ENCODE measurements at places on chromosomes 2 and 18.

- DNase-seq, result no peak
Measured at GRCh38 chr18:76564117-76564516, 69.1 kb upstream of the ZNF516 start.

DNA sequence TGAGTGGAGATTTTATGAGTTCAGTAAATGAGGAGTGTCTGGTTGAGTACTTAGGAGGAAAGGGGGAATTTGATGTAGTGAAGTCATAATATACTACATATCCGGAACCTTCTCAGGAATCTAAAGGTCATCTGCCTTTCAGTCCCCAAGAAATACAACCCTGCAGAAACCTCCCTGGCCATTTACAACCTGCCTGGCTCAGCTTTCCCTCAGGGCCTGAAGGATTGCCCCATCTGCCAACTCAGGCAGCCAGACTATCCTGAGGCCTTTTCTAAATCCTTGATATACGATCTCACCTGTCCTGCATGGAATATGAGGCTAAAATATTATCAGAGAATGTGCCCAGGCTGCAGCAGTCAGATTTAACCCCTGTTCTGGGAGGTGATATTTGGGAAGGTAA lies 165.4 kb upstream of the SPOPL start:
- no peak for DNase-seq

- no peak for DNase-seq
Measured at GRCh38 chr2:44974064-44974715, 32.7 kb downstream of the SIX3 start.

- DNase-seq, result no peak
Measured at GRCh38 chr2:223117533-223117932, 65.5 kb downstream of the KCNE4 start.

GRCh38 chr2:33496726-33497125 lies 20.3 kb downstream of the RASGRP3 start:
- DNase-seq, result no peak

GRCh38 chr2:27095745-27096651 lies 9.4 kb downstream of the KHK start:
- DNase-seq, result no peak

- no peak for DNase-seq
Measured at GRCh38 chr2:126482582-126483464, 173.1 kb upstream of the GYPC start.

DNA sequence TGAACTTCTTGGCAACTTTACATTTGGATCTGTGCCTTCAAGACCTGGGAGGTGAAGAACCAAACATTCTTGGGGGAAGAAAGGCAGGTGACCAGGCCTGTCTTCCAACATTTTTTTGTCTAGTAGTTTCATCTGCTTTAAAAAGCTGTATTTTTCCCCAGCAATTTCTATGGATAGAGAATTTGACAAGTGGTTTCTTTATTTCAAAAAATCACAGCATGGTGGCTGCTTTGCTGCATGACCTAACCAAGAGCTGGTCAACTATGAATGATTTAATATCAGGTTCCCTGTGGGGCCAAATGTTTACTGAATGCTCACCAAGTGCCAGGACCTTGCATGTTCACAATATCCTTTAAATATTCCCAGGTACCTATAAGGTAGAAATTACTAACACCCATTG lies 19.1 kb downstream of the LRP2 start:
- DNase-seq, result no peak

GRCh38 chr2:225041207-225041850 lies 939 bp downstream of the DOCK10 start:
- DNase-seq, result peak; percentile 5

- DNase-seq, result no peak
Measured at GRCh38 chr2:8592736-8593135, 89.1 kb upstream of the ID2 start.

- DNase-seq, result no peak
Measured at GRCh38 chr2:205054789-205055188, 509.5 kb downstream of the PARD3B start.

DNA sequence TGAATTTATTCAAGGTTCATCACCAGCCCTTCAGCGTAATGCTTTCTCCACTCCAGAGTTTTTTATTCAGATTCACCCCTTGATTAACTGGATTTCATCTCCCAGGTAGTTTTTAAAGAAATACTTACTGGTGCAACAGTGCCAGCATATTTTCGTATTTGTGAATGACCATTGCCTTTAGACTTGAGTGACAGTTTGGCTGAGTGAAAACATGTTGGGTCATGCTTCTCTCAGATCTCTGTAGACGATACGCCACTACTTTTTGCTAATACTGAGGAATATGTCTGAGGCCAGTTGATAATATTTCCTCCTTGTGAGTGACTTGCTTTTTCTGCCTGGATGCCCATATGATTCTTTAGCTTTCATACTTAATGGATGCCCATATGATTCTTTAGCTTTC lies 51.5 kb downstream of the CYP26B1 start:
- DNase-seq, result no peak

- no peak for DNase-seq
Measured at GRCh38 chr2:12862541-12862940, 145.8 kb downstream of the TRIB2 start.

- DNase-seq, result no peak
Measured at GRCh38 chr18:77101410-77102258, 30.9 kb downstream of the MBP start.

GRCh38 chr2:42839809-42840501 lies 47.6 kb upstream of the HAAO start:
- no peak for DNase-seq

GRCh38 chr2:11296401-11296800 lies 48.0 kb downstream of the ROCK2 start:
- no peak for DNase-seq

DNA sequence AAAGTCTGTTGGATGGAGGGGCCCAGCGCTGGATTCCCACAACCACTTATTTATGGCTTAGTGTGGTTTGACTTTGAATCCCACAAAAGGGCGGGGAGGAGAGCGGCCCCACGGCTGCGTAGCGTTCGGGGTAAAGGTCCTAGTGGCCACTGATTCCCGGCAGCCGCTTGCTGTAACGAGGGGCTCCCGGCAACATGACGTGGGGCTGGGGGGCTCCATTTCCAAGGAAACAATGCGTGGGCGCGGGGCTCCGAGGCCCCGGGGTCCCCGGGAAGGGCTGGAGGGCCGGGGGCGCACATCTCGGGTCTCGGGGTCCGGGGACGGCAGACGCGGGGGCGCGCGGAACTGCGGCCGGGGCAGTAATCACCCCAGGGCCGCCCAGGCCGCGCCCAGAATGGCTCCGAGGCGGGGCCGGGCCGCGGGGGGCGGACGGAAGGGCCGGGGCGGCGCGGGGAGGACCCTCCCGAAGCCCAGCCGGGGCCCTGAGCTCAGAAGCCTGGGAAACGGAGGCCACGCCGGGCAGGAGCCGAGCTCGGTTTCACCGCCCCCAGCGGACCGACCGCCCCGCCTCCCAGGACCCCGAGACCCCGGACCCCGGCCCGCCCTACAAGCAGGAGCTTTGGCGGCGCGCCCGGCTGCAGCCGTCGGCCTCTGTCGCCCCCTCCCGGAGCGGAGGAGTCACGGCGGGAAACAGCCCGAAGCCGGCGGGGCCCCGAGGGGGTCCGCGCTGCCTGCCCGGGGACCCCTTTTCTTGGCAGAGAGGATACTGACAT lies 11.9 kb upstream of the MLPH start:
- DNase-seq, result no peak

- no peak for DNase-seq
Measured at GRCh38 chr2:107712857-107713256, 113.8 kb upstream of the RGPD4 start.

DNA sequence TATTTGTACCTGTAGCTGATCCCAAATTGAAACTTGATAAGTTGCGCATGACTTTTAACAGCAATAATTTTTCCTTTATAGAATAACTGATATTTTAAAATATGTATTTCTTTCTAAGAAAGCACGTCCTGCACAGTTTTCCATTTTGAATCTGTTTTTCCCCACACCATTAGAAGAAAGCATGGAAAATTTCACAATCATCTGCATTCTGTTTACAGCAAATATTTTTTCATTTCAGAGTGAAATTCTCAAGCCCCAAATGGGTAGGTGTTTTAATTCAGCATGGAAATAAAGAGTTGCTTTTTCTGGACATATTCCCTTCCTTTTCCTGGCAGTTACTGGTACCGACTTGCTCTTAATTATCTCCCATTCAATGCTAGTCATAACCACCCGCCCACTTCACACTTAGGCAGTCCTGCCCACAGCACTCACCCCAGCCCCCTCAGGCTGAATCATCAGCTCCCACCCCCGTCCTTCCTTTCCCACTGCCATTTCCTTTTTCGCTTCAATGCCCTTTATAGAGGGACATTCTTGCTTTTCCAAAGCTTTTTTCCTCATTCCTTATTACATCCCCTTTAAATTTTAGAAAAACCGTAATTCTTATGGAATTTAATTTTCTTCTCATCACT lies 89.2 kb upstream of the GLS start:
- DNase-seq, result no peak

DNA sequence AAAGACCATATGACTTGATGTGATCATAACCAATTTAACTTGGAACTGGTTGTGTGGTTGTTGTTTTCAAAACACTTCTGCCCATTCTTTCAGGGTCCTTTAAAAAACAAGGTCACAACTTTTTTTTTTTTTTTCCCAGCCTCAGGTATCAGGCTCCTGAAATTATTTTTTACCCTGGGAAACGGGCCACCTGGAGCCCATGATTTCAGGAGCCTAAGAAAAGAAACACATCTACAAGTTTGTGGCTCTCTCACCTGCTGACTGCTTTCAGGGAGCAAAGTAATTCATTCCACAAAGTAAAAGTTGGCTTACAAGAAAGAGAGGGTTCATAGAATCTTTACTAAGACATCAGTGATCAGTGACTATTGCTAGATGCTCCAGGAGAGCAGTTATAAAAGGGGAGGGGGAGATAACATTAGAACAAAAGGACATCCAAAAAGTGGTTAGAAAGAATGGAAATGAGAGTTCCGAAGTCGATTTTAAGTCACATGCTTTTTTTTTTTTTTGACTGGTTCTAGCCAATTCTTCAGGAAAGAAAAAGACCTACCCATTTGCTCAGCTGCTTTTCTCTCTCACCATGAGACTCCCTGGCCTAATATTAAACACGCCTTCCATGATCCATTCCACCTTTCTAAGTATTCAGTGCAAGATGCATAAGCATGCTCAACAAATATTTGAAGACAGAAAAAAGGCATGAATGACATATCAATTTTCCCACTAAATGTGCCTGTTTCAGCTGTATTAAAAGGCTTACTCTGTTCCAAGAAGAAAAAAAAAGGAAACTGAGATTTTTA lies 267.3 kb downstream of the LRATD1 start:
- DNase-seq, result no peak

GRCh38 chr2:190407662-190408537 lies at the start of gene MFSD6:
TSS of gene MFSD6 (plus strand) at chr2:190408355. CDS start at chr2:190436030, 27,675 bp downstream.
- no peak for DNase-seq

DNA sequence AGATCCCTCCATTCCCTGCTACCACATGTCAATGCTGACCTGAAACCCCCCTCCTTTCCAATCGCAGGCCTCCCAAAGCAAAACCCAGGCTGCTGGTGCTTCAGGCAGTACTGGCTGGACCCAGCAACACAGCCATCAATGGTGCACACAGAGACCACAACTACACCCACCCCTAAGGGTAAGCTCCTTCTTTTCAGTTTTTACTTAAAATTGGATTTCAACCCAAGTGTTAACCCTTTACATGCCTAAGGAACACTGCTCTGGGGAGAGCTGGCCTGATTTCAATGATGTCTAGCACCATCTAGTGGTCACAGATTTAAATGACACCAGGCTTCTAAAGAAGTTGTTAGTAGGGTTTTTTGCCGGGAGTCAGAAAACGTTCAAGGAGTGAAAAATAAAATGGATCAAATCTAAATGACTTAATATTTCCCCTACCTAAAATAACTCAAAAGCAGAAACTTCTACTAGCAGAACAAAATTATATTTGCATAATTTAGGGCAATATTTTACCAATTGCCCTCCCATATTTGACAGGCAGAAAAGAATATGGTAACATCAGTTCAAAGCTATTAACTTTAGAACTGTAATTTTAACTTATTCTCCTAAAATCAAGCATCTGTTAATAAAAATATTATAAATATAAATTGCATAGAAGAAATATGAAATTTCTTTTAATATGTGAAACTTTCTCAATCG lies 24.6 kb downstream of the FECH start:
- DNase-seq, result peak; percentile 45

DNA sequence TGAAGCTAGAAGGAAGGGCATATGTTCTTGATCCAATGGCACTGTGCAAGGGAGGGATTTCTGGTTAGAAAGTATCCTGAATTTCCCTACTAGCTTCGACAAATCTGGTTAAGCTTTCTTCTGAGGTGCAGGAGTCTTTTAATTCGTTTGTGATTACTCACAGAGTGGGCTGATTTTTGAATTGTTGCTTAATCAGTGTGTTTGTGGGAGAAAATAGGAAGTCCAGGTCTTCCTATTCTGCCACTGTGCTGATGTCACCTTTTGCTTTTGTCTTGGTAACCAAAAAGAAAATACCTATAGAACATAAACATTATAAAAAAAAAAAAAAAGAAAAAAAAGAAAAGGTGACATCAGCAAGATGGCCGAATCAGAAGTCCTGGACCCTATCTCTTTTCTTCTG lies 1008.6 kb downstream of the TSN start:
- no peak for DNase-seq

DNA sequence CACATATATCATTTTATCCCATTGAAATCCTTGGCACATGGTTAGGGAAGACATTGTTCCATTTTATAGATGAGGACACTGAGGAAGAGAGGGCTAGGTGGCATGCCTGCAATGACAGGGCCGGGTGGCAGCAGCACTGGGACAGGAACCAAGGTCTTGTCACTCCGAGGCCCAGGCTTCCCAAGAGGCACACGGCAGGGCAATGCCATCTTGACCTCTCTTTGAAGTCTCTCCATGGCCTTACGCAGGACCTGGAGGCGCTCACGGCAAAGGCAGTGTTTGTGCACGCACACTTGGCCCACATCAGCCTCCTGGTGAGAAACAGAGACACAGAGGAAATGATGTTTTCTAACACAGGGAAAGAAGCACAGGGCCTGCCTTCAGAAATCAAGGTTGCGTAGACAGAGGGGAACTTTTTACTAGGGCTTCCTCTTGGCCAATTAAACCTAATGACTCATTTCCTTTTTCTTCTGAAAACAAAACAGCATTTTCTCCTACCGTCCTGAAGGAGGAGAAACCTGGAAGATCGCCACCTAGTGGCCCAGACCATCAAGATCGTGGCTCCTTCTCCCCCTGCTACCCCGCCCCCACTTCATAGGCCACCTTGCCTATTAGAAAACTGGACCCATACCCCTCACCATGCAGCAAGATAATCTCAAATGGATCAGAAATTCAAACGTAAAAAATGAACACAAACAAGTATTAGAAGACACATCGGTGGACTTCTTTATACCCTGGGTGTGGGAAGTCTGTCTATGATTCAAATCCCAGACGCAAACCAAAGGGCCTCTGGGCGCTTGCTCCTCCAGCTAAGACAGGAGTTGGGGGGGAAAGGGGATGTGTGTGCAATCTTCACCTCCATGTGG lies 74.6 kb upstream of the SP3 start:
- DNase-seq, result peak; percentile 63

DNA sequence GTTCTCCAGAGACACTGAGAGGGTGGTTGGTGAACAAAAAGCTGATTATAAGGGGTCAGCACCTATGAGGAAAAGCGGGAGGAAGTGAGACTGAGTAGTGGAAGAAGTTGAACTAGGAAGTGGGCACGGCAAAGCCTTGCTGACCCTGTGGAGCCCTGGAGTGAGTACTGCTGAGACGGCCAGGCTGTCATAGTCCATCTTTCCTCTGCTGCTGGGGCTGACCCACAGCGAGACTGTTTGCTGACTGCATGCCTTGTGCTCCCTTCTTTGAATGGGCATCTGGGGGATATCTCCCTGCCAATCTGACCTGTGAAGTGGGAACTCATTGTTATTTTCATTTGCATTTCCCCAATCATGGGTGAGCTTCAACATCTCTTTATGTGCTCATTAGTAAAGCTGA lies 92.4 kb upstream of the LDAH start:
- DNase-seq, result no peak

- DNase-seq, result no peak
Measured at GRCh38 chr2:240917684-240918257, 11.6 kb downstream of the CROCC2 start.

Data from CMK (cell line).